ENCODE measurements at places on chromosomes 6 and 20. TPM values are rescaled to one million over a fixed set of nuclear protein-coding genes. Genes with fewer than 3 reads are reported as not detected.

- DNase-seq, result peak; percentile 85
- no peaks in the 10 kb centered on the region for H3K36me3 ChIP-seq
- H3K4me3 ChIP-seq, result peak within 1 kb of the TSS; percentile 98
Observed at GRCh38 chr6:142945049-142945445, at the start of gene HIVEP2. Gene HIVEP2, minus strand, starts transcription at chr6:142945176. Its CDS starts 170,438 bp downstream, at chr6:142774738.

DNA sequence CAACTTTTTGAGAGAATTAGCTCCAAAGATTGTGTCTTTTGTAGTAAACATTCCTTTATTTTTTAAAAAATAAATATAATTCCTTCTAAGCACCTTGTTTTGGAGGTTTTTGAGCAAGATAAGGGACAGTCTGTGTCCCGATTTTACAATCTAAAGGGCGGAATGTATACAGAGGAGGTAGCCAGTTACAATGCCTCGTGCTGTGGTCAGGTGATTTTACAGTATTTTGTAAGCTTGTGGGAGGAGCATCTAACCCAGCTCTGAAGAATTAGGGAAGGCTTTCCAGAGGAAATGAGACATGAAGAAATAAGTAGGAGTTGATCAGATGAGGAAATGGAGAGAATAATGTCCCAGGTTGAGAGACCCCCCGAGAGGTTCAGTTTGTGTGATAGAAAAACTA lies 1.3 kb downstream of the HINT3 start:
- peak overlapping the region; percentile 91 for H3K27ac ChIP-seq
- H3K4me3 ChIP-seq, result peak overlapping the region; percentile 76
- H3K36me3 ChIP-seq, result no peaks in the 10 kb centered on the region
- DNase-seq, result no peak
- H3K4me1 ChIP-seq, result no peaks in the 10 kb centered on the region

DNA sequence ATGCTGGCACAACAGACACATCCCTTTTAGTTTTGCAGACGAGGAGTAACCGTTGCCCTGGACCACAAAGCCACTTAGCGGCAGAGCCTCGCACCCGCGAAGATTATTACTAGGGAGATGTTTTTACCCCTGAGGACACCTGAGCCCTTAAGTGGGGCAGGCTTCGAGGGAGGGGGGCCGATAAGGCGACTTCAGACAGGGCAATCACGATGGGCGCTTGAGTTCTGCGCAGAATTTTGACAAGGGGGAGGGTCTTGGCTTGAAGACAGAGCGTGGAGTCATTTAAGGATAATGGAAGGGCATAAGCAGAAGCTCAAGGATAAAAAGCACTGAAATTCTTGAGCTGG lies 650 bp upstream of the TTK start:
- H3K27me3 ChIP-seq, result no peaks in the 10 kb centered on the region
- H3K36me3 ChIP-seq, result no peaks in the 10 kb centered on the region
- no peak for DNase-seq
- H3K4me3 ChIP-seq, result peak overlapping the region; percentile 62
- peak overlapping the region; percentile 64 for H3K27ac ChIP-seq

DNA sequence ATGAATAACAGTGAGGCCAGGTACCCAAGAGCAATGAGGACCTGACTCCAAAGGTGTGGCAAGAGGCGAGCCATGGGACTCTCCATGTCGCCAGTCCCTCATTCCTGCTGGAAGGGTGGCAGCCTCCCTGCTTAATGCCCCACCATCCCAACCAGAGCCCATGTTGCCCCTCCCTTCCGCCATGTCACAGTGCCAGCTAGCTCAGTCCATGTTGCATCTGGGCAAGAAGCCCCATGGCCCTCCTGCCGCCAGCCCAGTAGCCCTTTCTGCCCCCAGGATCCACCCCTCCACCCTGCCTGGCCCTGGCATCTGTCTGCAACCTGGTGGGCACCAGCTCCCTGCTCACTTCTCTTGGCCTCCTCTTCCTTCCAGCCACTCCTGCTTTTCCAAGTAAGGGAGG lies 6.0 kb upstream of the CPNE5 start:
- H3K36me3 ChIP-seq, result no peaks in the 10 kb centered on the region
- H3K27ac ChIP-seq, result no peak overlapping the region
- DNase-seq, result no peak
- H3K27me3 ChIP-seq, result no peaks in the 10 kb centered on the region
- H3K4me1 ChIP-seq, result peaks cover 6% of the 10 kb centered on the region
- no peak overlapping the region for H3K4me3 ChIP-seq

DNA sequence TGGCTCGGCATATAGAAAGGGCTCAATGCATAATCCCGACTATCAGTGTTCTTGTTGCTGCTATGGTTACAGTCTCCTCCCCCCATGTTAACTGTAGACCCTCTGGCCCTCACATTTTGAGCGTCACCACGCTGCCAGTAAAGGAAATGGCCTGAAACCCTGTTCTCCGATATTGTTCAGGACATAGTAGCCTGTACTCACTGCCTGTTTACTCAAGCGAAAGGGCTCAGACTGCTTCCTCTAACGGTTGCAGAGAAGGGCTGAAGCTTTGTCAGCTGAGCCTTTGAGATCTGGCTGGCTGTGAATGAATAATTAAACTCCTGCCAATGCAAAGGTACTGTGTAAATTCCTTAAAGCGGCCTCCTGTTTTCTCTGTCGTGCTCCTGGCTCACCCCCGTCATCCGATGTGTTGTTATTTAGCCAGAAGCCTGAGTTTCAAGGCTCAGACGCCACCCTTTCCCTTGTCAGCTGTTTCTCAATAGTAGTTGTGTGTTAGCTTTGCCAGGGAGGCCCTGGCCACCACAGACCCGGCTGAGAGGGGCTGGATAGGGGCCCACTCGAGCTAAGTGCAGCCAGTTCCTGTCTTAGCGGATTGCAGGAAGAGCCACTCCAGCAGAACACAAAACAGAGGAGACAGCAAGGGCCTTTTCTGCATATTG lies 31.2 kb upstream of the RALGAPA2 start:
- H3K36me3 ChIP-seq, result no peaks in the 10 kb centered on the region
- no peaks in the 10 kb centered on the region for H3K27me3 ChIP-seq
- no peaks in the 10 kb centered on the region for H3K4me1 ChIP-seq
- no peak overlapping the region for H3K4me3 ChIP-seq
- peak overlapping the region; percentile 57 for H3K27ac ChIP-seq

GRCh38 chr20:41714030-41714429 lies 95.9 kb upstream of the CHD6 start:
- H3K4me3 ChIP-seq, result no peak overlapping the region
- no peaks in the 10 kb centered on the region for H3K36me3 ChIP-seq
- H3K27ac ChIP-seq, result no peak overlapping the region
- no peaks in the 10 kb centered on the region for H3K27me3 ChIP-seq
- DNase-seq, result no peak
- H3K4me1 ChIP-seq, result no peaks in the 10 kb centered on the region

- H3K27me3 ChIP-seq, result no peaks in the 10 kb centered on the region
- no peak overlapping the region for H3K27ac ChIP-seq
- H3K4me3 ChIP-seq, result no peak overlapping the region
- no peaks in the 10 kb centered on the region for H3K4me1 ChIP-seq
- H3K36me3 ChIP-seq, result no peaks in the 10 kb centered on the region
Observed at GRCh38 chr6:128498234-128498633, 22.2 kb downstream of the PTPRK start.

DNA sequence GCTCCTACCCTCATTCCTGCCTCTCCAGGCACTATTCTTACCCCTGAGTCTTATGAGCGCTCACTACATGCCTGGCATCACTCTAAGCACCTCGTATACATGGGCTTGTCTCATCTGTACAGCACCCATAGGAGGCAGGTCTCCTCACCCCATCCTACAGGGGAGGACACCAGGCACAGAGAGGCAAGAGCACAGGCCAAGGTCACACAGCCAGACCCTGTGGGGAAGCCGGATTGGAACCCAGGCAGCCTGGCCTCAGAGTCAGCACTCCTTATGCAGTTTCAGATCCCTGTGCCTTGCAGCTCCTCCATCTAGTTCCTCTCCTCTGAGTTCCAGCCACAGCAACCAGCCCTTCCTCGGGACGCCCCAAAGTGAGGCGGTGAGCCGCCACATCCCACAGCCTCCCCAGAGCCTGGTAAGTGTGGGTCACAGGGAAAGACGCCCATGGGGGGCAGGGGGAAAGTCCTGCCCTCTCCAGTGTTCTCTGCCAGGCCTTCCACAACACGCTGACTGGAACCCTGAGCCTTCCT lies 103.3 kb downstream of the NFATC2 start:
- no peaks in the 10 kb centered on the region for H3K36me3 ChIP-seq
- H3K27ac ChIP-seq, result no peak overlapping the region
- no peaks in the 10 kb centered on the region for H3K4me1 ChIP-seq
- no peaks in the 10 kb centered on the region for H3K27me3 ChIP-seq

DNA sequence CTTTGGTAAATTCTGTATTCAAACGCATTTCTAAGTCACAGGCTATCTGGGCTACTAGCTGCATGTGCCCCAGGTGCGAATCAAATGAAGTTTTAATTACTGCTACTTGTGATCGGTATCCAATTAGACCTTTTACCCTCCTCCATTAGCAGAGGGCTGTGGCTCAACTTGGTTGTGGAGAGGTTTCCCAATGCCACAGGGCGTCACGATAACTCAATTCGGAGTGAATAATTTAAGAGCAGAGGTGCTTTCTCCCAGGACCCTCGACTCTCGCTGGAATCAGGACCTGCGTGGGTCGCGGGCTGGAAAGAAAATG lies 640 bp downstream of the SAYSD1 start:
- H3K27ac ChIP-seq, result peak overlapping the region; percentile 99
- no peak for DNase-seq
- H3K4me3 ChIP-seq, result peak overlapping the region; percentile 80
- H3K4me1 ChIP-seq, result no peaks in the 10 kb centered on the region
- H3K27me3 ChIP-seq, result no peaks in the 10 kb centered on the region

DNA sequence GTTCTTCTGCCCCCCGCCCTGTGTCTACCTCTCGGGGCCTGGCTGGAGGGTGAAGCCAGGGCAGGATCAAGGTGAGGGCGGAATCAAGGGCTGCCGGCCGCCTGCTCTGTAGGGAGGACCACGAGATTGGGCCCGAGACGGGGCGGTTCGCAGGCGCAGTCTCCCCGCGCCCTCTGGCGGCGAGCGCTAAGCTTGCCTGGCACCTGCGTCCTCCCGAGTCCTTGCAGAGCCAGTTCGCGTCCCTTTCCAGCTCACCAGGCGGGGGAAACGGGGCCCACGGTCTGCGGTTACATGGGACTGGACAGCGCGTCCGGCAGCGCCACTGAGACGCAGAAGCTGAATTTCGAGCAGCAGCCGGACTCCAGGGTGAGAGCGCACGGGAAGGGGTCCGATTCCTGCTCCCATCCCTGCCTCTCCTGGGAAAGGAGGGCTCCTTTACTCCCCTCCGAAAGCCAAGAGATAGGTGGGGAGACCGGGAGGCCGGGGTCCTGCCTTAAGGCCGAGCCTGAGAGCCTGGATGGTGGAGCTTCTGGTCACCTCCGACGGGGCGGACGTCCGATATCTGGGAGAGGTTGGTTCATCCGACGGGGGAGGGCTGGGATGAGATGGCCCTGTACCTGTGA lies 3.6 kb upstream of the MATN4 start:
- no peaks in the 10 kb centered on the region for H3K4me1 ChIP-seq
- H3K27me3 ChIP-seq, result peaks cover 11% of the 10 kb centered on the region
- no peaks in the 10 kb centered on the region for H3K36me3 ChIP-seq
- DNase-seq, result peak; percentile 28

- no peak overlapping the region for H3K27ac ChIP-seq
- no peaks in the 10 kb centered on the region for H3K27me3 ChIP-seq
- no peak overlapping the region for H3K4me3 ChIP-seq
Observed at GRCh38 chr6:107069631-107070548, 41.9 kb downstream of the MTRES1 start.

DNA sequence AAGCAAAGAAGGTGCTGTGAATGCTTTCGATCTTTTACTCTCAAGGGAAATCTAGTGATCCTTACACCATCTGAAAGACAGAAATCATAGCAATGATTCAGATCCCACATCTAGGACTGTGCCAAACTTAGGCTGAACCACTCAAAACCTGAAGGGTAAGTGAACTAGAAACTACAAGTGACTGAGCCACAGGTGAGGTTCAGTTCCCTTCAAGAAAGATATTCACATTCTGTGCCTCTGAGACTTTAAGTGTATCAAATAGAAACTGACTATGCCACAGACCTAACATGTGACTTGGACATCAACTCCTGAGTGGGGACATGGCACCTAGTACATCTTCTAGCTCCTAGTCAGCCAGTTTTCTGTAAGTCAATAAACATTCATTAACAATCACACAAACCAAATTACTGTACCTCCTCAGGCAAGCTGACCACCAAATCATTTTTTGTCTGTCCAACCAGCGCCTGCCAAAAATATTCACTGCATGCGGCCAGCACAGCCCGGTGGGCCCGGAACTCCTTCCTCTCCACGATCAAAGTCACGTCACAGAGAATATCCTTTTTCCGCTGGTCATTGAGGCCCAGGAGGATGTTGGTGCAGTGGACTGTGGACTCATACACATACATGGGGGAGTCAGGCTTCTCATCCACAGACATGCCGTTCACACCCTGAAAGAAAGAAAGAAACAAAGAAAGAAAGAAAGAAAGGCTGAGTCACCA lies 114.1 kb downstream of the GJA10 start:
- H3K4me1 ChIP-seq, result no peaks in the 10 kb centered on the region
- no peaks in the 10 kb centered on the region for H3K27me3 ChIP-seq
- no peak for DNase-seq
- H3K27ac ChIP-seq, result no peak overlapping the region
- H3K4me3 ChIP-seq, result no peak overlapping the region
- no peaks in the 10 kb centered on the region for H3K36me3 ChIP-seq

Gene MCCD1
- not detected for total RNA-seq

Gene SLC26A8
- total RNA-seq, result not detected

Gene SLC22A3
- total RNA-seq, result 22.6 TPM

Gene ZBTB46
- 62.8 TPM for total RNA-seq

Gene BTNL2
- not detected for total RNA-seq

Gene ENPP5
- 8.1 TPM for total RNA-seq

Gene GGTLC1
- not detected for total RNA-seq

Gene GGT7
- total RNA-seq, result 7.4 TPM

Data from uterus (tissue), 4 donors.